ENCODE measurements at places on chromosomes 7 and 10.

DNA sequence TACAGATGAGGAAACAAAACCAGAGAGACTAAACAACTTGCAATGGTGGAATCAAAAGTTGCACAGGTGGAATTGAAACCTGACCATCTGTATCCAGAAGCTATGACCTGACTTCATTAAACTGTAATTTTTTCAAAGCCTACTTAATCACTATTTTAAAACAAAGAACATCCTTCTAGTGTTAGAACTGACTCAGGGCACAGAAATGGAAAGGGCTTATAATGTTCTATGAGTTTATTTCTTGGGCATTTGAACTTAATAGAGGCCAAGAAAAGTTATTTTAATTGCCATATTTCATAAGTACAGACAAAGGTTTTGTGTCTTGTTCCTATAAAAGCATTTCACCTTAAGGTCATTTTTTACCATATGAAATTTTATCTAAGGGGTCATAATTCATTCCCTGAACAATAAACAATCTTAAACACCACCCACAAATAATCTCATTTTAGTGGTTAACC is 8.8 kb downstream of the ITGB1 start:
- DNase-seq = no peak

- no peak for DNase-seq
Observed at GRCh38 chr10:96691761-96692160, 28.6 kb downstream of the PIK3AP1 start.

GRCh38 chr10:44168478-44168877 is 216.4 kb downstream of the CXCL12 start:
- no peak for DNase-seq

GRCh38 chr7:151579644-151580043 is 59.9 kb upstream of the RHEB start:
- DNase-seq = no peak

DNA sequence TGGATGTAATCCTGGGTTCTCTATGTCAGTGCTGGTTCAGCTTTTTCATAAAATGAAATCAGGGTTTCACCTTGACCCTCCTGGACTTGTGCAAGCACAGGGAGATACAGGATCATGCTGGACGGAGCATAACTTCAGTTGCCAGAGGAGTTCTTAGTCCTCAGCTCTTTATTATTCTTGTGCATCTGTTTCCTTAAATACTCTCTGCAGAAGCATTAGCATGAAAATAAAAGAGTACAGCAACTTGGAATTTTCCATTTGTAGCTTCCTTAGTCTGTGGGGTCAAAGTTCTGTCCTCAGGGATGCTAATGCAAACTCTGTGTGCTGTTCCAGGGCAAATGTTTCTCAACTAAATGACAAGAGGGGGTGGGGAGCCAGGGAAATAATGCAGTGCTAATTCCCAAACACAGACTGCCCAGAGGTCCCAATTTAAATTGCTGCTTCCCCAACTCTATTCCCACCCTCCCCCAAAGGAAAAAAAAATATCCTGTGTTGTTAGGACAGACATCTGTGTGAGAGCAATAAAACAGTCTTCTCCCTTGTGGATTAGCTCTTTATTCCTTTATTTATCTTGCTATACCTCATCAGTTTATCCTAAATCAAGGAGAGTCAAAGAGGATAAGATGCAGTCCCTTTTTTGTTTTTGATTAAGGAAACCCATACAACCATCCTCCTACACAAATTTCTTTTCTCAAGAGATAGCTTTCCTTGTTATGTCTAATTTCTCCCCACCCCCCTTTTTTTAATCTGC is 905.0 kb downstream of the LRMDA start:
- DNase-seq = peak; percentile 77

GRCh38 chr10:101894742-101895141 is 51.1 kb upstream of the KCNIP2 start:
- peak; percentile 23 for DNase-seq

GRCh38 chr7:83015916-83016315 is 146.8 kb downstream of the PCLO start:
- no peak for DNase-seq

- no peak for DNase-seq
Observed at GRCh38 chr7:92259610-92260247, 14.0 kb downstream of the ANKIB1 start.

DNA sequence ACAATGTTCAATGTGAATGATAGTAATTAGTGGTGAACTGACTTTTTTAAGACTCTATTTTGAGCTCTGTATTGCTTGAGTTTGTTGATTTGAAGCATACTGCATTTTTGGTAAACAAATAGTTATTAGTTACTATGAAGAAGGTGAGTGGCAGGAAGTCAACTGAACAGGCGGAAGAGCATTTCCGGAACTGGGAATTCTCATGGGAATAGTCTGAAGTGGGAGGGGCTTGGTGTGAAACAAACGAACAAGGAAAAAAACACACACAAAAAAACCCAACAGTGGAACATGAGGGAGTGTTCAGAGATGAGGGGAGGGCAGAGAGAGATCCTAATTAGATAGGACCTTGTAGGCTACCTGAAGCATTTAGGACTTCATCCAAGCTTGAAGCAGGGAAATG is 43.9 kb upstream of the C1QL3 start:
- DNase-seq = no peak

DNA sequence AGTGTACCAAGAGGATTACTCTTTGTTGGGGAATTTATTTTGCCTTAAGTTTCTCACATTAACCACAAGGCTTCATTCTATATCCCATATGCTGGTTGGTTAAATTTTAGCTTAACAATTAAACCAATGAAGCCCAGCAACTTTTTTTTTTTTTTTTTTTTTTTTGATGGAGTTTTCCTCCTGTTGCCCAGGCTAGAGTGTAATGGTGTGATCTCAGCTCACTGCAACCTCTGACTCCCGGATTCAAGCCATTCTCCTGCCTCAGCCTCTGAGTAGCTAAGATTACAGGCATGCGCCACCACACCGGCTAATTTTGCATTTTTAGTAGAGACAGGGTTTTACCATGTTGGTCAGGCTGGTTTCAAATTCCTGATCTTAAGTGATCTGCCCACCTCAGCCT is 75.0 kb upstream of the MKX start:
- DNase-seq = no peak

- no peak for DNase-seq
Observed at GRCh38 chr10:131973160-131973951, 8.4 kb downstream of the BNIP3 start.

DNA sequence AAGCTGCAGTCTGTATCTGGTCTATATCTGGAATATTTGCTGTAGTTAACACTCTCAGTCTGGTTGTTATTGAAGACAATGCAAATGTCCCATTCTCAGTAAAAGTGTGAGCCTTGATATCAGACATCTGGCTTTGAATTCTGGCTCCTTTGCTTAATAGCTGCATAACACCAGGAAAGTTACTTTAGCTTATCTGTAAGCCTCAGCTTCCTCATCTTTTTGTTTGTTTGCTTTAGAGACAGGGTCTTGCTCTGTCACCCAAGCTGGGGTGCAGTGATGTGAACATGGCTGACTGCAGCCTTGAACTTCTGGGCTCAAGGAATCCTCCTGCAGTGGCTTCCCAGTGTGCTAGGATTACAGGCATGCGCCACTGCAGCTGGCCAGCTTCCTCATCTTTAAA is 41.3 kb downstream of the CNNM2 start:
- DNase-seq = no peak

GRCh38 chr10:3875842-3876235 is 90.8 kb upstream of the KLF6 start:
- DNase-seq = no peak

- DNase-seq = no peak
Observed at GRCh38 chr10:131804551-131805295, 96.1 kb upstream of the PPP2R2D start.

- no peak for DNase-seq
Observed at GRCh38 chr7:7214398-7215347, 32.3 kb downstream of the C1GALT1 start.

DNA sequence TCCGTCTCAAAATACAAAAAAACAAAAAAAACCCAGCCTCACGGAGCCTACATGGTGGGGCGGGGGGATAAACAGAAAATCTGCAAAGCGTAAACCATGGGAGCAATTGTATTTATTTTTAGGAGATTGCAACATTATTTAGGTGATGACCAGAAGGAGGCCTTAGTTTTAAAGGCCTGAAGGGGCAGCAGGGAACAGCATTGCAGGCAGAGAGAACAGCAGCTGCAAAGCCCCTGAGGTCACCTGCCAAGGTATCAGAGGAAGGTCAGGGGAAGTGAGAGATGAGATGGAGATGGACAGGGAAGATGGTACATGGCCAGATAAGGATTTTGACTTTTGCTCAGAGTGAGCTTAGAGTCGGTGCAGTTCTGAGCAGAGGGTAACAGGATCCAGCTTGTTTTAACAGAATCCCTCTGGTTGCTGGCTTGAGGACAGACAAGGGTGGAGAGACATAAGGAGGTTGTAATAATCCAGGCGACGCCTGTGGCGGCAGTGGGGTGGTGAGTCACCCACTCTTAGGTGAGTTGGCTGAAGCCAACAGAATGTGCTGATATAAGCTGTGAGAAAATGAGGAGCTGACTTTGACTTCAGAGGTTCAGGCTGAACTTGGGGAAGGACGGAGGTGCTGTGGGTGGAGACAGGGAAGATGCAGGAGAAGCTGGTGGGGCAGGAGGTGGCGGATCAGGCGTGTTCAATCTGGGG is 82.3 kb upstream of the GTF2I start:
- no peak for DNase-seq

DNA sequence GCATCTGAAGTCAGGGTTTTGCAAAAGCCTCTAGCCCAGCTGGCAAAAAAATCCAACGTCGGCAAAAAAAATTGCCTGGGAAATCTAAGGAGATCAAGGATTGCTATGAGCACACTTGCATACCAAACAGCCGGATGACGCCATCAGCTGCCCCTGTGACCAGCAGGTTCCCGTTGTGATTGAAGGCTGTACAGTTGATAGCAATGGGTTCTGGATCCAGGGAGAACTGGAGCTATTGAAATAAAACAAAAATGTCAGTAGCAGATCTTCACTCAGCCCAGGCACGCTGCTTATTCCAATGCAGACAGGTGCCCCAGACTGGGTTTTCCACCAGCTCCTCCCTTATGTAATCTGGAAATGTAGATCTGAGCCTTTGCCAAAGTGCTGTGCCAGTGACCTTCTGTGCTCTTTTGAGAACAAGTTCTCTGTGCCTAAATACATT is 18.7 kb upstream of the CYREN start:
- DNase-seq = no peak

DNA sequence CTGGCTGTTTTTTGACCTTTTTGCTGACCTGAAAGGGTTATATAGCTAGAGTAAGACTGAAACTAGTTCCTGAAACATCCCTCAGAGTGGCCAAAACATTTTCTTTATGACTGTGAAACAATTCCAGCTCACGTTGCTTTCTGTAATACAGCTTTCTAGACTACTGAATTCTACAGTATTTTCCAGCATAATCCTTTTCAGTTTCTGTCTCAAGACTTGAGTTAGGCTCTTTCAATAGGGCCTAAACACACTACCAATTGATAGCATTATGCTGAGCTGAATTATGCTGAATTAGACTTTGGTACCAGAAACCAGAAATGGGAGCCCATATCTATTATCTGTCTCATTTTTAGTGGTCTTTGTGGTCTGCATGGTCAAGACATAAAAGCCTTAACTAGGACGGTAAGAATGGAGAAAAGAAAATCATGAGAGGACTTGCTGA is 72.6 kb downstream of the EPDR1 start:
- DNase-seq = no peak

GRCh38 chr7:15821484-15822427 is 135.3 kb upstream of the MEOX2 start:
- DNase-seq = no peak

GRCh38 chr7:70790215-70791073 is 341.5 kb upstream of the GALNT17 start:
- DNase-seq = no peak

DNA sequence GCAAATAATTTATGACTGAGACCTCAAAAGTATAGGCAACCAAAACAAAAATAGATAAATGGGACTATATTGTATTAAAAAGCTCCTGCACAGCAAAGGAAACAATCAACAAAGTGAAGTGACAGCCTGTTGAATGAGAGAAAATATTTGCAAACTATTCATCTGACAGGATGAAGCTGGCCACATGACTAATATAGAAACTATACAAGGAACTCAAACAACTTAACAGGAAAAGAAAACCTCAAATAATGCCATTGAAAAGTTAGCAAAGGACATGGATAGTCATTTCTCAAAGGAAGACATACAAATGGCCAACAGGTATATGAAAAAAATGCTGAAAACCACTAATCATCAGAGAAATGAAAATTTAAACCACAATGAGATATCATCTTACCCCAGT is 245.1 kb downstream of the STK31 start:
- DNase-seq = no peak

DNA sequence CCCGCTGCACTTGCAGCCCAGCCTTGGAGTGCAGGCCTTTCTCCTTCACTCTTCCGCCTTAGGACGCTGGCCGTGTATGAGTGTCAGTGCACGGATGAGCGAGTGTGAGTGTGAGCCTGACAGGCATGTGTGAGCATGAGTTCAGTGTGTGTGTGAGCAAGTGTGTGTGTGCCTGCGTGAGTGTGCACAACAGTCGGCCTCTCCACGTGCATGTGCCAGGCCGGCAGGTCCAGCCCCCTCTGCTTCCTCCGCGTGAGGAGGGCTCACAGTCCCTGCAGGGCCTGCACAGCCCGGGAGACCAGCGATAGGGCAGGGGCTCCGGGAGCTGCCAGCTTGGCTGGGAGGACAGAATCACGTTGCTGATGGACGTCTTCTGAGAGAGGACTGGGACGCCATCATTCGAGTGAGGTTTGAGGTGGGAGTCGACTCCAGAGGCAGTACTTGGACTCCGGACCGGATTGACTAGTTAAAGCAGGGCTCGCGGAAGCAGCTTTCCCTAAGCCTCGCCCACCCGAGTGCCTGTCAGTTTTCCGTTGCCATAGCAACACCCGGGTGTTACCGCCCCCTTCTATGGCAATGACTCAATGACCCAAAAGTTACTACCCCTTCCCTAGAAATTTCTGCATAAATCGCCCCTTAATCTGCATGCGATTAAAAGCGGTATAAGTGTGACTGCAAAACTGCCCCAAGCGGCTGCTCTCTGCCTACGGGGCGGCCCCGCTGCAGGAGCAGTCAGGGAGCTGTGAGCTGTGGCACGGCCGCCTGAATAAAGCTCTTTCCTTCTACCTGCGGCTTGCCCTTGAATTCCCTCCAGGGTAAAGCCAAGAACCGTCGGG is 19.6 kb upstream of the CFAP46 start:
- peak; percentile 37 for DNase-seq

GRCh38 chr7:82950436-82950835 is 212.2 kb downstream of the PCLO start:
- no peak for DNase-seq

- peak; percentile 29 for DNase-seq
Observed at GRCh38 chr10:113326160-113327111, 226.4 kb upstream of the HABP2 start.

- peak; percentile 39 for DNase-seq
Observed at GRCh38 chr10:119542988-119543813, 682 bp upstream of the RGS10 start.

GRCh38 chr7:42843205-42843800 is 68.6 kb downstream of the C7orf25 start:
- DNase-seq = peak; percentile 31

- no peak for DNase-seq
Observed at GRCh38 chr7:27176962-27177794, 3.1 kb upstream of the HOXA10 start.

All from HepG2 (cell line).